ENCODE measurements at places on chromosomes 16 and 17.

GRCh38 chr16:30731411-30731810, 16.8 kb upstream of the PHKG2 start:
- no peak for DNase-seq

GRCh38 chr16:31107465-31107867, 720 bp upstream of the BCKDK start:
- no peak for DNase-seq

DNA sequence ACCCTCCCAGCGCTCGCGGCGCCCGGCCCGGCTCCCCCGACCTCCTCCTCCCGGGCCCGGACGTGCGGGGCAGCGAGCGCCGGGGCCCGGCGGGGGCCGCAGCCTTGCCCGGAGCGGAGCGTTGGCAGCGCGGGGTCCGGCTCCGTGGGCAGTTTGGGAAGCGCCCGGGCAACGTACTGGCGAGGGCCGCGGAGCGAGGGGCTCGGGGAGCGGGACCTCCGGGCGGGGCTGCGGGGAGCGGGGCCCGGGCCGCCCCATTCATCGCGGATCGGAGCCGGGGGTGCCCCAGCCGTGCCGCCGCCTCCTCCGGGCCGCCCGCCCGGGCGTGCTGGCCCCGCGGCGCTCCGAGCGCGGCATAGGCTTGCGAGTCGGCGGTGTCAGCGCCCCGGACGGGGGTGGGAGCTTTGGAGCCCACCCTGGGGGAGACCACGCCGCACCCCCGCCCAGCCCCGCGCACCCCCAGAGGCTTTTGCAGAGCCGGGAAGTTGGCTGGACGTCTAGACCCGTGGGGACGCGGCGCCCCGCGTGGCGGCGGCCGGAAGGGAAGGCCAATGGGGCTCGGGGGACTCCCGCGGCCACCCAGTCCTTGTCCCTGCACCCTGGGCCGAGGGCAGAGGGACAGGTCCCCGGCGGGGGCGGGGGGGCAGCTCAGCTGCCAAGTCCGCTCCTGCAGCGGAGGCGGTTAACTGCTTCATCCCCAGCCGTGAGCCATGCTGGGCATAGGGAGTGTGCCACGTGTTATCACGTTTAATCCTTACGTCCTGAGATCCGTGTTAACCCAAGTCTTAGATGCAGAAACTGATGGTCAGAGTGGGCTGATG, 852 bp downstream of the ZNF469 start:
- no peak for DNase-seq

- no peak for DNase-seq
Measured at GRCh38 chr17:82832881-82833475, 6.8 kb downstream of the ZNF750 start.

DNA sequence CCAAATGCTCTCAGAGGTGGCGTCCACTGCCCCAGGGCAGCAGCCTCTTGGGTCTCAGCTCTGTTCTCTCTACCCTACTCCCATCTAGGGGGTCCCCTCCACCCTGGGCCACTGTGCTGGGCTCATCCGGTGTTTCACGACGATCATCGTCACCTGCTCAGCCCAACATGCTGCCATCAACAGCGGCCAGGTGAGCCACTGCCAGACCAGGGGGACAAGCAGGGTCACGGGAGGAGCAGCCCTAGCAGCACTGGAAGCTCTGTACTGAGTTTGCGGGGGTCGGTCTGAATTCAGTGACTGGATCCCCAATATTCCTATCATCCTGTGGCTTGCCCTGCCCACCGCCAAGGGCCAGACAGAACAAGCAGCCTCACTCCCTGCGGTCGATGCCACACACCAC, 16.0 kb downstream of the ALOX12B start:
- no peak for DNase-seq

DNA sequence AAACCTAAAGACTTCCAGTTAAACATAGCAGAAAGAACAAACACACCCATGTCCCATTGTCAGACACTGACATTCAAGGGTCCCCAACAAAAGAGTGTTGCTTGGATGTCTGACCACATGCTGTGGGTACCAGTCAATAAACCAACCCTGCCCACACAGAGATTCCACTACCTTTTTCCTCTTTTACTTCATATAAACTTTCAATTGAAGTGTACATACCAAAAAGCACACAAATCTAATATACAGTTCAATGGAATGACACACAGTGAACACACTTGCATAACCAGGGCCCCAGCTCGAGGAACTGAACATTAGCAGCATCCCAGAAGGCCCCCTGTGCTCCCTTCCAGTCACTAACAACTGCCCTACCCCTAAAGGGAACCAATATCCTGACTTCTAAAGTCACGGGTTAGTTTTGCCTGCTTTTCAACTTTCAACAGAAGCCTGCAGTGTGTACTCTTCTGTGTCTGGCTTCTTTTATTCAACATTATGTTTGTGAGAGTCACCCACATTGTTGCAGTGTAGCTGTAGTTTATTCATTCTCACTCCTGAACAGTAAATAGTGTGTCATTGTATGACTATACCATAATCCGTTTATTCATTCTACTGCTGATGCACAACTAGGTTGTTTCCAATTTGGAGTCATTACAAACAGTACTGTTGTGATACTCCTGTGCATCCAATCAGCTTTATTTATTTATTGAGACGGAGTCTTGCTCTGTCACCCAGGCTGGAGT, 18.0 kb downstream of the CFDP1 start:
- DNase-seq = no peak

DNA sequence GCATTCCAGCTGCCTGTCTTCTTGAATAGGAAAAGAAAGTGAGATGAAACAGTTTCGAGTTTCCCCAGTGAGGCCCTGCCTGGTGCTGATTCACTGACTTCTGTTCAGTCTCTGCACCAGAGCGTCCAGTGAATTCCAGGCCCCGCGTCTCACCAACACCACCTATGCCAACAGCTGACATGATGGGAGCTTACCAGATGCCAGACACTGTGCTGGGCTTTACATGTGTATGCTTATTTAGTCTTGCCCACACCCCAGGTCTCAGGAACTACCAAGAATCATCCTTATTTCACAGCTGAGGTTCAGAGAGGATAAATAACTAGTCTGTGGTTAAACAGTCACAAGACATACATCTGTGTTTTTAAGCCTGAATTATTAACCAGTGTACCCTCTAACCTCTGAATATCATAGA, 29.1 kb upstream of the IRX6 start:
- DNase-seq = no peak

DNA sequence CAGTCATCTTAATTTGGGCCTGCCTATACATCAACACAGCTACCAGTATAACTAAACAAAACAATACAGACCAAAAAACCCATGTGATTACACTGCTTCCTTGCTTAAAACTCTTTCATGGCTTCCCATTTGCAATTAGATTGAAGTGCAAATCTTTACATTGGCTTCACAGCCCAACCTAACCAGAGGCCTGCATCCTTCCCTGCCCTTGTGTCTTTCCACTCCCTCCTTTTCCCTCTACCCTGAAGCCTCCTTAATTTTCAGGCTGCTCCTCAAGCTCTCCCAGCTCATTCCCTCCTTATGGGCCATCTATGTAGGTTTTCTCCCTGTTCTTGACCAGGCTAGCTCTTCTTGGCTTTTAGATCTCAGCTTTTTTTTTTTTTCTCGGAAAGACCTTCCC, 147.8 kb downstream of the TOX3 start:
- no peak for DNase-seq

GRCh38 chr16:22861580-22861979, 47.6 kb downstream of the HS3ST2 start:
- DNase-seq = no peak

- peak; percentile 97 for DNase-seq
Measured at GRCh38 chr17:65785109-65785508, 223.7 kb upstream of the AXIN2 start.

GRCh38 chr17:80880648-80880985, 111.0 kb upstream of the CHMP6 start:
- DNase-seq = no peak

DNA sequence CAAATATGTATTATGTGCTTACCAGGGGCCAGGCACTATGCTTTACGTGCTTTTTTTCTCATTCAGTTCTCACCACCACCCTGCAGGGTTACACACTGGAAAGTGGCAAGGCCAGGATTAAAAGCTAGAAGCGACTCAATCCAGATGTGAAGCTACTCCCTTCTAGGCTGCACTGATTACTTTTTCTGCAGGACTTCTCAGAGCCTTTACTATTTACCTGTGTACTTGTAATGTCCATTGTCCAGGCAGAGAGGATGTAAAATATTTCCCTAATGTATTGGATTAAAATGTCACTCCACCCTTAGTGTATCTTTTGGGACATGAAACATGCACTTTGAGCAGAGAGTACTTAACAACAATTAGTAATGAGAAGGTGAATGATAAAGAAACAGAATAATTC, 287.5 kb upstream of the EEF2KMT start:
- no peak for DNase-seq

DNA sequence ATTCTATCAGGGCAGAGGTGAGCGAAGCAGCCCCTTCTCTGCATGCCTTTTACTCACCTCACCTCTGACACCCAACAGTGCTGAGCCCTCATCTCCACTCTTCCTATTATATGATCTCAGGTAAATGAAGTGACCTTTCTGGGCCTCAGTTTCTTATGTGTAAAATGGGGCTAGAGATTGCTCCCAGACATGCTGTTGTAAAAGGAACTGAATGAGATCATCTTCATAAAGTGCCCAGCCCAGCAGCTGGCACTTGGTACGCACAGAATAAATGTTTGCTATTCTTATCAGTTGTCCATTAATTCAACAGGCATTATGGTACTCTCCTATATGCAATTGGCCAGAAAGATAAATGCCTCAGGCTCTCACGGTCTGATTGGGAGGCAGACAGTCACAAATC, 4.5 kb upstream of the GALK1 start:
- DNase-seq = no peak

DNA sequence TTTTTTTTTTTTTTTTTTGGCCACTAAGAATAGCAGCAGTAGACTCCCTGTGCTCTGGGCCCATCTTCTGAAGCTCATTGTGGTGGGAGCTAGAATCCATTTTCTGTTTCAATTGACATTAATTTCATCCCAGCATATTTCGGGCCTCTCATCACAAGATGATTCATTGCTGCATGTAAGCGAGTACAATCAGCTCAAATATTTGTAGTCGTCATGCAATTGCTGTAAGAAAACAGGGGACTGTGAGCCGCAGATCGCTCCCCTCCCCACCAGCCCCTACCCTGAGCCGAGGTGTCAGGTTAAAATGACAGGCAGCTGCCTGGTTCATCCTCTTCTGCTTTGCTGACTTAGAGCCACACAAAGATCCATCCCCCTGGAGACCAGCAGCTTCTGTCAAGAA, 358.8 kb upstream of the CDH5 start:
- peak; percentile 97 for DNase-seq

DNA sequence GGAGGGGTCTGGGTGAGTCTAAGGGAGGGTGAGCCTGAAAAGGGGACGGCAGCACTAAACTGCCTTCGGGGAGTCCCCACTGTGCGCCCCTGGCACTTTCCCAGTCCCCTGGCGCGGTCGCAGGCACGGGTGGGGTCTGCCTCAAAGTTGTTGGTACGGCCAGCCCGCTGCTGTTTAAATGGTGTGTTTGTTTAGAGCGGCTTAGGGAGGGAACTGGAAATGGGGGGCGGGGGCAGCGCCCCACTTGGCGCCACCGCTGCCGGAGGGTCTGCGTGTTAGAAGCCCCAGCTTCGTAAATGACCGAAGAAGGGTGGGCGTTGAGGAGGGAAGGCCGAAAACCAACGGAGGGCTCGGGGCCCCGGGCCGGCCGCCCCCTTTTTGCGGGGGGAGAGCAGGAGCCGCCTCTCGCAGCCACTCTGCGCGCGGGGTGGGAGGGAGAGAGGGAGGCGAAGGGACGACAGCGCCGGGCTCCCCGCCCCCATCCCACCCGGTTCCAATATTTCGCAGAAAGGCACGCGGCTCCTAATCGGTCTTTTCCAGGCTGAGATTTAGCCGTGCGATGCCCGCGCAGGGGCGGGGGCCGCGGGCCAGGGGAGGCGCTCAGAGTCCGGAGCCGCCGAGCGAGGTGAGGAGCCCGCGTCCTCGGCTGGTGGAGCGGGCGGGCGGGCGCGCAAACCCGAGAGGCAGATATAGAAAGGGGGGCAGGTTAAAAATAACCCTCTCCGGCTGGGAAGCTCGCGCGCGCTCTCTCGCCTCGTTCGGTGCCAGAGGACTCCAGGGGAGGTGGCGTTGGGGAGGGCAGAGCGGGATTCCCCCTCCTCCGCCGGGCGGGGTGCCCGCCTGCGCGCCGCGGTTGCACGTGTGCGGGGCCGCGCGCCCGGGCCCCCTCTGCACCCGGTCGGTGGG, 54.9 kb downstream of the SREBF1 start:
- no peak for DNase-seq

- DNase-seq = no peak
Measured at GRCh38 chr17:1829216-1829591, 498 bp downstream of the SMYD4 start.

- DNase-seq = no peak
Measured at GRCh38 chr17:7445619-7445968, 733 bp downstream of the CHRNB1 start.

Measured in fibroblast of skin of left biceps (primary cell).